ENCODE measurements at places on chromosomes 1 and 21.

GRCh38 chr21:42939582-42940413 lies 14.4 kb upstream of the ERVH48-1 start:
- peak; percentile 14 for DNase-seq

GRCh38 chr1:43329995-43330751 lies 7.4 kb upstream of the MPL start:
- DNase-seq, result no peak

DNA sequence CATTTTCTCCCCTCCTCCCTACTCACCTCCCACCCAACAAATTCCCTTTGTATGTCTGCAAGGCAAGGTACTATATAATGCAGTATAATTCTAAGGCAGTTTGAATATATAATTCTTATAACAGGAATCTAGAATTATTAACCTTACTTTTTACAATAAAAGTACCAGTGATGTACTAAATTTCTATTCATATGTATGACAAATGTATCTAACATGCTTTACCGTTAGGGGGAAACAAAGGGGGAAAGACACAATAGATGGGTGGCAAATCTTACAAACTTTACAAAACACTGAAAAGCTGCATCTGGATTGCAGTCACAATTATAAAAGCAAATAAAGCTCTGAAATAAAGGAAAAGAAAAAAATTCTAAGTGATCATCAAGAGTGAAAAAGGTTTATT lies 2.3 kb downstream of the PIK3R3 start:
- DNase-seq, result no peak

DNA sequence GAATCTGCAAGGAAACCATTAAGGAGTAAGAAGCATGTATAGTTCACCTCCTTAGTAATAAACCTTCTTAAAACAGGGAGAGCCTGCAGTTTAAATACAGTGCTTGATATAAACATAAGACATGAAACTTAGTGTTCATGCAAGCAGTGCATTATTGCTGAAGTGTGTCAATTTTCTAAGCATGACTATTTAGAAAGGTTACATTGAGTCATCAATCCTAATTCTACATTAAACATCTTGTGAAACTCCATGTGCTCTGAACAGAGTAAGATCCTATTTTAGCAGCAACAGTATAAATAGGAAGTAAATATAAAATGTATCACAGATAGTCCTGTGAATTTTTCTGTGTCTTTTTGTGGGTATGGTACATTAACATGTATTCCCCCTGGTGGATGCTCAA lies 135.5 kb downstream of the ESRRG start:
- no peak for DNase-seq

- no peak for DNase-seq
Observed at GRCh38 chr21:37232274-37233018, 34.7 kb downstream of the VPS26C start.

DNA sequence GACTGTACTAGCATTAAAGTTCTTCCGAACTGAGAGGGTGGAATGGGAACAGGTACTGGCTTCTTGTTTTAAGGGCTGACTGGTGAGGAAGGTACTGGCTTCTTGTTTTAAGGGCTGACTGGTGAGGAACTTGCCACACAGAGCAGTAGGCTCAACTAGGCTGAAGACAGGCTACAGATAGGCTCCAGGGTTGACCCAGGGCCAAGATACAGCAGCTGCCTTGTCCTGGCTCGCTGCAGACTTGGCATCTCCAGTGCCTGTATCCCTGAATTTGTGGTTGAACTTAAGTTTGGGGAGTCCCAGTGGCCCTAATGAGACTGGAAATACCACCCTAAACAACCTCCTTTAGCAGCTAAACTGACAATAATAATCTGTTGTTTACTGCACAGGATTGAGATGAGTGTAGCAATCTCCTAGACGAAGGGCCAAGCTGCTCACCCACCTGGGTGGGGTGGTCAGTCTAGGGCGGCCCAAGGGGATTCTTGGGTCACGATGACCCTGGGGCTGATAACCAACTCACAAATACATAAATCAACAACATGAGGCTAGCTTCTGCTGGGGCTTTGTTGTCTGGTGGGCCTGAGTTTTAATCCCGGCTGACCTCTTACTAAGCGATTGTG lies 227.1 kb downstream of the DISC1 start:
- DNase-seq, result no peak

GRCh38 chr1:224489534-224490365 lies 55.2 kb upstream of the WDR26 start:
- DNase-seq, result no peak

DNA sequence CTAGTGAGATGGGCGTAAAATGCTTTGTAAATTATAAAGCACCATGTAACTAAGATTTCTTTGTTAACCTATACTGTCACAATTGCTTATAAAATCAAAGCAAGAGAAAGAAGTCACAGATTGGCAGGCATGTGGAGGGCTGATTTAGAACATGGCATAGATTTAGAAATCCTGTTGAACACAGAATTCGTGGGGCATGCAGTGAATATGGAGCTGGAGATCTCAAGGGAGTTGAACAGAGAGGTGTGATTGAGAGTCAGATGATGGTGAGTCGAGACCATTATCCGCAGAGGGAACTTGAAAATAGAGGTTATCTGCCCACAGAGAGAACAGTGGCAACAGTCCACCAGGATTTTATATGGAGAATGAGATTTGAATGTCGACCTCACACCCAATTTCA lies 27.6 kb downstream of the PBX1 start:
- DNase-seq, result no peak

DNA sequence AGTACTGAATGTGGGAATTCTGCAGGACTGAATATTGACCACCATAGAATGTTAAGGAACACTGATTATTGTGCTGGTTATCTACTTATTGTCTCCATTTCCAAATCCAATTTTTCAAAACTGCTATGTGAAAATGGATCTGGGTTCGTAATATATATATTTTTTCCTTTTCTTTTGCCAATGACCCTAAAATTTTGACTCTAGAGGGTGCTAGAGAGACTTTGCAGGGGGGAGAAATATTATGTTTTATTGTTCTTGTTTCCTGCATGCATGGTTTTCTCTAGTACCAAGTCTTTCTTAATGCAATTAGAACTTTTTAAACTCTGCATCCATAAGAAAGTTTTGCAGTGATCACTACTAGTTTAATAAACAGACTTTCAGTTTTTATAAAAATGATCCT lies 1256.9 kb downstream of the BRINP3 start:
- no peak for DNase-seq

DNA sequence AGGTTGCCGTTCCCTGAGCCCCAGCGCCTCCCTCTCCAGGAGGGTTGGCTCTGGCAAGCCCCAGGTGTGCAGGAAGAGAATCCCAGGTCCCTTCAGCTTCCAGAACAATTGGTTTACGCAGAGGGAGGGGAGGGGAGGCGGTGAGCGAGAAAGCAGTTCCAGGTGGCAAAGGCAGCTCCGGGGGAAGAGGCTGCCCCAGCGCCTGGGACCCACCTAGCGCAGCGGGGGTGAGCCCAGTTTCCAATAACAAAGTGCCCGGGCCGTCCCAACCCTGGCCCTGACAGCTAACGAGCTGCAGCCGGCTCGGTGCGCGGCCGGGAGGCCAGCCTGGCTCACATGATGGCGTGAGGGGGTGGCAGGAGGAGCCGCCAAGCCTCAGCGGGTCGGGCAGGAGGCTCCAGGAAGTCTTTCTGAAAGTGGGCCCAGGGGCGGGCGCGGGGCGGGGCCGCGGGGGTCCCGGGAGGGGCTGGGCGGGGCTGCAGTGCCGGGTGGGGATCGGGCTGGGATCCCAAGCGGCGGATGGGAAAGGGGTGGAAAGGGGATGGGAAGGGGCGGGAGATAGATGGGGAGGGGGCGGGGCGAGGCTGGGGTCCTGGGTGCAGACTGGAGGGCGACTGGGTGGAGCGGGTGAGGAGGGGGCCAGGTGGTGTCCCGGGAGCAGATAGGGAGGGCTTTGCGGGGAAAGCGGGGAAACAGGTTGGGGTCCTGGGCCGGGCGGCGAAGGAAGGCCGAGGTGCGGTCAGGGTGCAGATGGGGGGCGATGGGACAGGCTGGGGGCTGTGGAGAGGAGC lies 22.8 kb downstream of the DHRS3 start:
- peak; percentile 78 for DNase-seq
